Motor neuron (in vitro differentiated cells): ENCODE measurements at places on chromosomes 7 and 10.

DNA sequence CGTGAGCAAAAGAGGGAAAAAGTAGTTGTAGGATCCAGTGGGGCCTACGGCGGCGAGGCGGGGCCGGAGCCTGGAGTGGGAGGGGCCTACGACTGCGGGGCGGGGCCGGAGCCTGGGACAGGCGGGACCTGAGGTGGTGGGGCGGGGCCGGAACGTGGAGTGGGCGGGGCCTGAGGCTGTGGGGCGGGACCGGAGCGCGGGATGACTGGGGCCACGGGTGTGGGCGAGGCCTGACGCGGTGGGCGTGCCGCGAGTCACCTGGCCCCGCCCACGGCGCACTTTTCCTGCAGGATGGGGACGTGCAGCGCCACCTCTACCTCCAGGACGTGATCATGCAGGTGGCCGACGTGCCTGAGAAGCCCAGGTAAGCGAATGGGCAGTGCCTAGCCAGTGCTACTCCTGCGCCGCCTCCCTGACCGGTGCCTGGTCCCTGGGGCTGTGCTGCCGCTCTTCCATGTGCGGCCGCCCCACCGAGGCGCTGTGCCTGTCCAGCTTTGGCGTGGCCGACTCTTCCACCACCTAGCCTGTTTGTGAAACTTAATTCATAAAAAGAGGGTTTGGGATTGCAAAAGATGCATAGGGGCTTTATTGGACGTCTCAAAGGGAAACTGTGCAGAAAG, 496 bp downstream of the ZNF511 start:
- peak; percentile 72 for ATAC-seq

- ATAC-seq = peak; percentile 97
Observed at GRCh38 chr10:128642023-128642422, 515.8 kb upstream of the MKI67 start.

DNA sequence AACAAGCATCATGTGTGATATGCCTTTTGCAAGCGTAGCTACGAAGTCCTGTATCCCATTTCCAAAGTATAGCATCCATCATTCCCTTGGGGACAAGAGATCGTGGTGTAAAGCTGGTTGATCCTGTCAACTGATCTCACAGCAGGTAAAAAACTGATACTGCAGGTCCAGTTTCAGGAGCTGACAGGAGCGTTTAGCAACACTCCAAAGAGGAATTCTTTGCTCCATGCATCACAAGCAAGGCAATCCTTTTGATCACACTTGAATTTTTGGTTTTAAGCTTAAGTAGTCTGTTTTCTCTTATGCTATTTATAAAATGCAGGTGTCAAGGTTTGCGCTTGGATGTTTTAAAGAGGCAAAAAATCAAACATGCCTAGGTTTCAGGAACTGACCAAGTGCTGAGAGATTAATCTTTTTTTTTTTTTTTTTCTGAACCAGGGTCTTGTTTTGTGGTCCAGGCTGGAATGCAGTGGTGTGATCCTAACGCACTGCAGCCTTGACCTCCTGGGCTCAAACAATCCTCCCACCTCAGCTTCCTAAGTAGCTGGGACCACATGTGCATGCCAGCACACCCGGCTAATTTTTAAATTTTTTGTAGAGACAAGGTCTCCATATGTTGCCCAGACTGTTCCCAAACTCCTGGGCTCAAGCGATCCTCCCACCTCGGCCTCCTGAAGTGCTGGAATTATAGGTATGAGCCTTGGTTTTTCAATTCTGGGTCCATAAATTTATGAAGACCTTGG, 1.8 kb upstream of the ZDHHC4 start:
- no peak for ATAC-seq

DNA sequence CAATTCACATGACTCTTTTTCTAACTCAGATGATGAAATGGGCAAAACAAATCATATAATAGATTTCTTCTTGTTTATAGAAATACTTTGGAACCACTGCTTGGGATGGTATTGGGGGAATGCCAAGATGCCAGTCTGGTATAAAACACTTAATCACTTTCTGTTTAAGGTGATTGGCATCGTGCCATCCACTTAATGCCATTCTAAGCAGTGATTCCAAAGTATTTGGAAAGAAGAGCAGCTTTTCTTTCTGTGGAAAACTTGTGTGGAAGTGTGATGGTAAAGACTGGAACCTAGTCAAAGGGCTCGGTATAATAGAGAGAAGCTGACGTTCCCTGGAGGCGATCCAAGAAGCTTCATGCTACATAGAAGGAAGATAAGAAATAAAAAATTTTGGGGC, 120.6 kb downstream of the TMEM26 start:
- ATAC-seq = no peak

DNA sequence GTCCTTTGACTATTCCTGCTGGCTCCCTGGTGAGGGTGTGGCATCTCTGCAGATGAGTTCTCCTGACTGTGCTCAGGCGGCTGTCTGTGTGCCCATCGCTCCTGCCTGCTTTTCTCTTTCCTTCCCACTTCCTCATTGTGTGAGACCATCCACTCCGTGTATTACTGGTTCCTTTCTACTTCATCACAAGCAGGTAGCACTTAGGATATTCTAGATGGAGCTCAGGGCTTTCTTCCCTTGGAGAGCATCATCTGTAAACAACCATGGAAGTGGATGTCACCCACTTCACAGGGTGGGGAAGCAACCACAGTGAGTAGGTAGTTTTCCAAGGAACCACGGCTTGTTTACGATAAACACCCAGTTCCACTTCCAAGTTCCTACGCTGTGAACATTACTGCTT, 15.7 kb downstream of the DNAJB6 start:
- ATAC-seq = no peak

DNA sequence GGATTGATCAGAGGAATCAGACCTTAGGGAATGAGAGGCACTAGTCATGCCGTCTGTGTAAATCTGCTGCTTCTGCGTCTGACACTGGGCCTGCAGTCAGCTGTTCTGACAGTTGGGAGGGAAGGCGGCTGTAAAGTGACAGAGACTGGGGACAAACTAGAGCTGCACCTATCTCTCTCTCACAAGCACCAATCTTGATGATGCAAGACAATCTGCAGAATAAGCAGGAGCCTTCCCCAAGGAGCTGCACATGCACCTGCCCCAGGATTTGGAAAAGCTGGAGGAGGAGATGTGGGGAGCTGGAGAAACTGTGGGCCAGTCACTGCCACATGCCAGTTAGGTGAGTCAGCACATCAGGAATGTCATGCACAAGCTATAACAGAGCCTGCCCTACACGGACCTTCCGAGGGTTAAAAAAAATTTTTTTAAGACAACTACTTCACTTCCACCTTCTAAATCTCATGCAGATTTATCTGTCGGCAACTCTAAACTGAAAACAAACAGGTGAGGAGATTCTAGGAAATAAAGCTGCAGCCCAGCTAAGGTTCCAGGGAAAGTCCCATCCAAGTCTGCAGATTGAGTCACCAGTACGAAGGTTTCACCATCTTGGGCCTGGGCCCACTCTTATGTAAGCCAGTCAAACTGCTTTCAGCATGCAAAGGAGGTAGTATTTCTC, 39.2 kb downstream of the ENO4 start:
- ATAC-seq = peak; percentile 46
